Activated CD4-positive, CD25-positive, alpha-beta regulatory T cell (primary cell): ENCODE measurements at places on chromosomes 5 and 9.

DNA sequence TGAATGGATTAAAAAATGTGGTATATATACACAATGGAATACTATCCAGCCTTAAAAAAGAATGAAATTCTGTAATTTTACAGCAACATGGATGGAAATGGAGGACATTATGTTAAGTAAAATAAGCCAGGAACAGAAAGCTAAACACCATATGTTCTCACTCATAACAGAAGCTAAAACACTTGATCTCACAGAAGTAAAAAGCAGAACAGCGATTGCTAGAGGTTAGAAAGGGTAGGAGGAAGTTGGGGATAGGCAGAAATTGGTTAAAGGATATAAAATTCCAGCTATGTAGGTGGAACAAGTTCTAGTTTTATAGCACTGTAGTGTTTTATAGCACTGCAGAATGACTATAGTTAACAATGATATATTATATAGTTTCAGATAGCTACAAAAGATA, 15.8 kb downstream of the MARCHF3 start:
- DNase-seq: no peak

GRCh38 chr5:143142596-143143435, 260.7 kb downstream of the NR3C1 start:
- DNase-seq: no peak

GRCh38 chr5:38831909-38832308, 13.9 kb upstream of the OSMR start:
- no peak for DNase-seq

- no peak for DNase-seq
Measured at GRCh38 chr9:28774433-28775235, 1201.4 kb upstream of the C9orf72 start.

- DNase-seq: no peak
Measured at GRCh38 chr9:93319301-93319991, 132.0 kb upstream of the FAM120A start.
